CD14-positive monocyte (primary cell): ENCODE measurements at places on chromosomes 6 and 20.

GRCh38 chr6:110284855-110285254, 73.3 kb downstream of the METTL24 start:
- DNase-seq: no peak

GRCh38 chr6:11243861-11244260, 11.4 kb upstream of the NEDD9 start:
- DNase-seq: no peak

DNA sequence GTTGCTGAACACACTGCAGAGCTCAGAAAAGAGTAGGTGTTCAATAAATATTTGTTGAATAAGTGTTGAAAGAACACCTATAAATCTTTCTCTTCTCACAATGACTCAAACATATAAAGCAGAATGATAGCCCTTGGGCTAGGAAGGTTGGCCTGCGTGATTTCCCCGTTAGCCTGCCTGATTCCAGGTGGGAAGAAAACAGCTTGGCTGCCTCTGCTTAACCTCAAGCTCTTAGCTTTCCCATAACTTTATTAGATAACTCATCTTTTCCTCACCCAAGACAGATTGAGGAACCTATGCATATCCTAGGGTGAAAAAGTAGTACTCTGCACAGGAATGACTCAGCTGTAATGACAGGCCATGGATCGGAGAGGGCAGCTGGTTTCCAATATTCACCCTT, 300.3 kb upstream of the ID4 start:
- DNase-seq: no peak

GRCh38 chr6:75563032-75563431, 38.6 kb upstream of the SENP6 start:
- DNase-seq: peak; percentile 1

- DNase-seq: no peak
These were observed 29.5 kb downstream of the ROS1 start for GRCh38 chr6:117396228-117396627.

DNA sequence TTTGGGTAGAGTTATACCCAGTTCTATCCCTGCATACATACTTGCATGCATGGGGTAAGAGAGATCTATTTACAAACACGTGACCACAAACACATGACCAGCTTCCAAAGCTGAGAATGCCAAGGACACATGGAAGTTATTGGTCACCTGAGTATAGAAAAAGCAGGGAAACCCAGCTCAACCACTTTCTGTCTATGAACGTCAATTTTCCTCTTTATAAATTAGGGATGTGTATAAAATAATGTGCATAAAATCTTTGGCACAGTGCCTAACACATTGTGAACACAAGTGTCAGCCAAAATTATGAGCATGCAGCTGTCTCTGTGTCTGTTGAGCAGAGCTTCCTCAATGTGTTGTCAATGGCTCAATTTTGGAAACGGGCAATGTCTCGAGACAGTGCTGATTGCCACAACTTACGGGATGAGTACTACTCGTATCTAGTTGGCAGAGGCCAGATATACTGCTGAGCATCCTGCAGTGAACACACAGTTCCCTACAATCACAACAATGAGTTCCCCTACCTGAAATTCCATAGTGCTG, 44.9 kb downstream of the TPD52L1 start:
- no peak for DNase-seq

- no peak for DNase-seq
These were observed 9.1 kb downstream of the PKIB start for GRCh38 chr6:122619309-122619708.

GRCh38 chr6:32868257-32868788, 14.3 kb downstream of the PSMB9 start:
- peak; percentile 76 for DNase-seq

GRCh38 chr20:31803552-31804291, 15.4 kb upstream of the MYLK2 start:
- DNase-seq: no peak

DNA sequence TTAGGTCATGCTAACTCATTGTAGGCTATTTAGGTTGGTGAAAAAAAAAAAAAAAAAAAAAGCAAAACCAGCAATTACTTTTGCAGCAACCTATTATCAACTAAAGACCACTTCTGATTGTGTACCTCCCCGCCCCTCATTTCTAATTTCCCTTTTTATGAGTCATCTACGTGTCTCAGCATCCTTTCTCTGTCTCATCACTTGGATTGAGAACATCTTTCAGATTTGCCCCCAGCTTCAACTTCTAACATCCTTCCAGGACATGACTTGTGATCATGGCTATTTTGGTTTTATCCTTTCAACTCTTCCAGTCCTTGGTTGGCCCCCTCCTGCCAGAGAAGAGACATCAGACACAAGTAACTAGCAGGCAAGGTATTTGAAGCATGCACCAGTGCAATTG, 156.7 kb upstream of the CCN2 start:
- DNase-seq: no peak

DNA sequence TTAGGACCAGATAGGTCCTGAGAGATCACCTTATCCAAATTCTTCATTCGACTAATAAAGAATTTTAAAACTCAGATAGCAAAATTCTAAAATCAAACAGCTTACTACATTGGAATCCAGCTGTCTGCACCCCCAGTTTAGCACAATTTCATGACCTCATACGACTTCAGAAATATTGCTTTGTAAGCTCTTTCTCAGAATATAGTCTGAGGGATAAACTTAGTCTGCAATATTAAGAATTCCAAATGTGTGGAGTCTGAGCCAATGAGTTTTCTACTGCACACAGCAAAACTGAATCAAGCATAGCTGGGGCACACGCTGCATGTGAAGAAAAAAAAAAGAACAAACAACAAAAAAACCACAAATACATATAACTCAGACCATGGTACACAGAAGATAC, 541.6 kb upstream of the CHD6 start:
- no peak for DNase-seq

DNA sequence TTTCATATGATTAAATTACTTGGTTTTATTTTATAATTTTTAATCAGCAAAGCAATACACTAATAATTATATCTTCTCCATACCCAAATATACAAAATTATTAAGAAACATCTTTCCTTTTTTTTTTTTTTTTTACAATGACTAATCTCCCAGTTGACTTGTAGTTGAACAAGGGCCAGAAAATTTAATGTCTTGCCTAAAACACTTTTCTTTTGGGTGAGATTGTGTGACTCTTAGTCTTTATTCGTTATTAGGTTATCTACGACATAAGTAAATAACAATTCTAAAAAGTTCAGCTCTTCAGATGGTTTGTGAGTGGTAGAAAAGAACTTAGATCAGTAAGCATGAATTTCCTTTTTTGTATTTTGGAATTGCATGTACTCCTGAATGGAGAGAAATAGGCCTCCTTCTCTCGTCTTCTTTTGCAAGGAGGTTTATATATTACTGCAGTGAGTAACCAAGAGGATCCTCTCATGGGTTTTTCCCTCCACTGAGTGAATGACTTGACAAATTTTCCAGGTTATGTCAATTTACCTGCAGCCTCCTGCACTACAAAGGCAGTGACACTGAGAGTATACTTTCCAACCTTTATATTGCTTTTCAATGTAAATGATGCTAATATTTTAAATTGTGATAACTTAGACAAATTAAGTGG, 364.5 kb upstream of the CITED2 start:
- no peak for DNase-seq

DNA sequence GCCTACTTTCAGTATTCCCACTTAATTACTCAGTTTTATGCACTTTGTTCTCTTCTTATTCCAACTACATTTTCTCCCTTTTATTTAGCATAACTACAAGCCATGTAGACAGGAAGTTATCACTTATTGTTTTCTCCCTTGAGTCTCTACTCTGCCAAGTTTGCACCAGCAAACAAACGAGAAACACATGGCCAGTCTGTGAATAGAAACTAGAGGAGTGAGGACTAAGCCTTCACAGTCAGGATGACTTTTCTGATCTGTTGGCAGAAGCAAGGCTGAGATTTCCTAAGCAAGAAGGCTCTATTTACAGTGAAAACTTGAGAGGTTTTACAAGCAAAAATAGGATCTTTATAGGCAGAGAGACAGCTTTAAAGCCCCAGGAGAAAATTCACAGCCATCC, 69.8 kb upstream of the TINAG start:
- no peak for DNase-seq

- no peak for DNase-seq
These were observed 137.4 kb downstream of the TFAP2C start for GRCh38 chr20:56766528-56766927.

DNA sequence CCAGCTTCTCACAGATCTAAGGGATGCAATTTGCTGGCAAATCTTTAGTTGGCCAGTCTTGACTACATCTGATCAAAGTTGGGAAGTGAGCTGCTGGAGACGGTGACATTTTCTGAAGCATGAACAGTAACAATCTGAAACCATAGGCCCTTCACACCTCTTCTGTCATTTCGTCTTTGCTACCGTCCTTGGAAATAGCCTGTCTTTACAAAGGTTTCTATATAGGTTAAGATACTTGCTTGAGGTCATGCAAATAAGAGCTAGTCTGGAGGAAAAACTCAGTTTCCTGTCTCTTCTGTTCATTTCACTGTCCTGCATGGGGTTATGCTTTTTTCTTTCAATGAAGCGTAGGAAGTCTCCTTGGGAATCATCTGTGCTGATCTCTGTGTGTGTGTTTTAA, 55.6 kb downstream of the CARMIL1 start:
- DNase-seq: no peak

- no peak for DNase-seq
These were observed 16.7 kb upstream of the RAMACL start for GRCh38 chr6:166603043-166603690.
